ENCODE measurements at places on chromosomes 13 and 19.

GRCh38 chr19:39406656-39407409, at the start of gene ZFP36:
ZFP36 (plus strand) TSS chr19:39406847; CDS start chr19:39406905, 58 bp downstream.
- DNase-seq: peak; percentile 64

- peak; percentile 98 for DNase-seq
Measured at GRCh38 chr19:55279770-55280643, at the start of gene HSPBP1. HSPBP1 (minus strand) TSS chr19:55280110; CDS start chr19:55279608, 502 bp downstream.

DNA sequence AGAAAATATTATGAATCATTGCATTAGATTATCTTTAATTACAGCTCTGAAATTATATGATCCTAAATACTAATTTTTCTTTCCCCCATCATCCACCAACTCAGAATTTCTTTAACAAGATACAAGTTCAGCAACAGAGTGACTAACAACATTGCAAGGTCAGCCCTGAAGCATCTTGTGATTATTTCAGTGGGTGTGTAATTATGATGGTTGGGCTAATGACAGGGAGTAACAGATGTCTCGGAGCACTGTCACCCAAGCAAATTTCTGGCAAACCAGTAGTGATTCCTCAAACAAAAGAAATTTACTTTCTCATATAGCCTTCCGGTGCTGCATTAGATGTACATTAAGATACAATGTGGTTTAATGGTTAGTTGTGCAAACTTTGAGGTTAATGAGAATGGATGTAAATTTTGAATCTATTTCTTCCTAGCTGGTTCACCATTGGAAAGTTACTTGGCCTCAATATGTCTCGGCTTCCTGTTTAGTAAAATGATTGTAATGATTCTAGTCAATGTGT, 238.9 kb downstream of the ITGBL1 start:
- DNase-seq: no peak

DNA sequence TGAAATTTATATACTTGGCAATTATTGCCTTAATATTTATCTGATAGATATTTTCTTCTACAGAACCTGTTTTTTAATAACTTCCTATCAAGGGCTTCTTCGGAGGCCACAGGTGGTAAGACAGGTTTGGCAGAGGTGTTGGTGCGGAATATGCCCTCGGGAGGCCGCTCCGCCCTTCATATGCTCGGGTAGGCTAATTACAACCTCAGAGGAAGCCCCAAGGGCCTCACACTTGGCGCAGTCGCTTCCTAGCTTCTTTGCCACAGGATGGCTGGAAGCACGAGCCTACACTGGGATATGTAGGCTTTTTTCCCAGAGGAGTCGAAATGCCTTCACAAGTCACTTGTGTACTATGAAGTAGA, 68.8 kb downstream of the LMO7 start:
- DNase-seq: no peak

- no peak for DNase-seq
Measured at GRCh38 chr19:6217752-6218334, 61.9 kb downstream of the MLLT1 start.

GRCh38 chr19:9936326-9937000, at the start of gene OLFM2:
OLFM2 (minus strand) TSS chr19:9936515; CDS start chr19:9936366, 149 bp downstream.
- DNase-seq: no peak

GRCh38 chr19:49309087-49309486, 15.9 kb downstream of the SLC6A16 start:
- DNase-seq: no peak

DNA sequence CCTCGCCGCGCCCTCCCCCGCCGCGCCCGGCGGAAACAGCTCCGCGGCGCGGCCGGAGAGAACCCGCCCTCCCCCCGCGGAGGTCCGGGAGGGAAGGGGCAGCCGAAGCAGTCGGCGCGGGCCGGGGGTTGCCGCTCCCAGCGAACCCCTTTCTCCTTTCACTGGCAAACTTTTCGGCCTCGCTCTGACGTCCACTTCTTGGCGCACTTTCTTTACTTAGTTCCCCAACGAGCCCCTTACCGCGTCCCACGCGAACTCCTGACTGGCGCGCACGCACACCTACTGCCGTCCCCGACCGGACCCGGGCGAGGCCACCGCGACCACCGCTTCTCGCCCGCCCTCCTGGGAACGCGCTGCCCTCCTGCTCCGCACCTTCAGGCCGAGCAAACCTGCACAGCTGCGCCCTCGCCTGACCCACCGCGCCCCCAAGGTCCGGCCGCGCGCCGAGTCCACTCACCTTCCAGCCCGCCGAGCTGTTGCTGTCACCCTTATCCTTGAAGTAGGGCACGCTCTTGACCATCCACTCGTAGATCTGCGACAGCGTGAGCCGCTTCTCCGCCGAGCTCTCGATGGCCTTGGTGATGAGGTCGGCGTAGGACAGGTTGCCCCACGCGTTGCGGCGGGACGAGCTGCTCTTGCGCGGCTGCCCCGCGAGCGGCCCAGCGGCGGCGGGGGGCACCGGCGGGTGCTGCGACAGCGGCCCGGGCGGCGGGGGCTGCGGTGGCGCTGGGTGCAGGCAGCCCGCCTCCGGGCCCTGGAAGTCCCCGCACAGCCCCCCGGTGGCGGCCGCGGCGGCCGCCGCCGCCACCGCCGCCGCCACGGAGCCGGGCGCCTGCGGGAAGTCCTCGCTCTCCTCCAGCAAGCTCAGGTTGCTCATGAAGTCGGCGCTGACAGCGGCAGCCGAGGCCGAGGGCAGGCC, 1.1 kb downstream of the FOXO1 start:
- peak; percentile 13 for DNase-seq

DNA sequence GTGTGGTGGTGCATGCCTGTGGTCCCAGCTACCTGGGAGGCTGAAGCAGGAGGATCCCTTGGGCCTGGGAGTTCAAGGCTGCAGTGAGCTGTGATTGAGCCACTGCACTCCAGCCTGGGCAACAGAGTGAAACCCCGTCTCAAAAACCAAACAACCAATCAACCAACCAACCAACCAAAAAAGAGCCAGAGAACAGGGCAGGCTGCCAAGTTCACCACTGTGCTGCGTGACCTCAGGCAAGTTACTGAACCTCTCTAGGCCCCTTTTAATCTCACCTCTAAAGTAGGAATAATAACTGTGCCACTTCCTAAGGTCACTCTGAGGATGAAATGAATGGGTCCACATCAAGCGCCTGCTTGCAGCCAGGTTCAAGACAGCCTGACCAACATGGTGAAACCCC, 16.9 kb downstream of the TJP3 start:
- no peak for DNase-seq

DNA sequence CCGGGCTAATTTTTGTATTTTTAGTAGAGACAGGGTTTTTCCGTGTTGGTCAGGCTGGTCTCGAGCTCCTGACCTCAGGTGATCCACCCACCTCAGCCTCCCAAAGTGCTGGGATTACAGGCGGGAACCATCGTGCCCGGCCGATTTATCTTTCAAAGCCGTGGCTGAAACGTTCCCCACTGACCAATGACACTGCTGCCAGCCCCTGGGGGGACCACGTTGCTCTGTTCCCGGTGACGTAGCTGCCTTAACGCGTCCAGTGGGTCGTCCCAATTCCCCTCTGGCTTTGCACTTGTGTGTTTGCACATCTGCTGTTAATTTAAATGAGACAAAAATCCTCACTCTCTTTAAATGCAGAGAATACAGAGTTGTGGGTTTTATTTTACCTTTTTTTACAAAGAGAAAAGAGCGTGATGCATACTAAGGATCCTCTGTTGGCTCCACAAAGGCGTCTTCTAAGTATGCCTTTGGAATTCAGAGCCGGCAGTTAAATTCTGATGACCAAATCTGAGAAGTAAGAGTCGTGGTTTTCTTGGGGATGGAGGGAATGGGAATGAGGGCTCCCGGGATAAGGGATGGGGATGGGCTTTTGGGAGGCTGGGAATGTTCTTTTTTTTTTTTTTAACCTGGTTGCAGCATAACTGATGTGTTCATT, 18.6 kb upstream of the LMTK3 start:
- no peak for DNase-seq

DNA sequence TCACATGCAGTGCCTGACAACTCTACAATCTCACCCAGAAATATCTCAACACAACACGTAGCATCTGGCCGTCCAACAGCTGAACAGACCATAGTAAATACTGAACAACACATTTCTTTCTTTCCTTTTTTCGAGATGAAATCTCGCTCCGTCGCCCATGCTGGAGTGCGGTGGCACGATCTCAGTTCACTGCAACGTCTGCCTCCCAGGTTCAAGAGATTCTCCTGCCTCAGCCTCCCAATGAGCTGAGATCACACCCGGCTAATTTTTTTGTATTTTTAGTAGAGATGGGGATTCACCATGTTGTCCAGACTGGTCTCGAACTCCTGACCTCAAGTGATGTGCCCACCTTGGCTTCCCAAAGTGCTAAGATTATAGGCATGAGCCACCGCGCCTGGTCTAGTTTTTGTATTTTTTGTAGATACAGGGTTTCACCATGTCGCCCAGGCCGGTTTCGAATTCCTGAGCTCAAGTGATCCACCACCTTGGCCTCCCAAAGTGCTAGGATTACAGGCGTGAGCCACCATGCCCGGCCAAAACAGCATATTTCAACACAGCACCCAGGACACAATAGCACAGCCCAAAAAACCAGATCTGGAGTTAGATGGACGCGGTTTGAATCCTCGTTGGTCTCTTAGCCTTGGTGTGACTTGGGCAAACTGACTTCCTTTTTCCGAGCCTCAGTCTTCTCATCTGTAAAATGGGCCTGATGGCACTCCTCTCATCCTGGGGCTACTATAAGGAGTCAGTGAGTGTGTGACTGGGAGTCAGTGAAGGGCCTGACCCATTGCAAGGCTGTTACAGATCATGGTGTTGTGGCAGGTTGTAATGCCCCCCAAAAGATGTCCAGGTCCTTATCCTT, 22.6 kb downstream of the CYP2A6 start:
- no peak for DNase-seq

Measured in NCI-H1105 treated with DMSO at 0.1 percent for 48 hours (cell line).